CD4-positive, alpha-beta T cell treated with Interleukin-21 for 1 hour (primary cell): ENCODE measurements at places on chromosomes 11 and 22.

GRCh38 chr22:40328546-40329456 lies 17.5 kb upstream of the ADSL start:
- DNase-seq, result no peak

DNA sequence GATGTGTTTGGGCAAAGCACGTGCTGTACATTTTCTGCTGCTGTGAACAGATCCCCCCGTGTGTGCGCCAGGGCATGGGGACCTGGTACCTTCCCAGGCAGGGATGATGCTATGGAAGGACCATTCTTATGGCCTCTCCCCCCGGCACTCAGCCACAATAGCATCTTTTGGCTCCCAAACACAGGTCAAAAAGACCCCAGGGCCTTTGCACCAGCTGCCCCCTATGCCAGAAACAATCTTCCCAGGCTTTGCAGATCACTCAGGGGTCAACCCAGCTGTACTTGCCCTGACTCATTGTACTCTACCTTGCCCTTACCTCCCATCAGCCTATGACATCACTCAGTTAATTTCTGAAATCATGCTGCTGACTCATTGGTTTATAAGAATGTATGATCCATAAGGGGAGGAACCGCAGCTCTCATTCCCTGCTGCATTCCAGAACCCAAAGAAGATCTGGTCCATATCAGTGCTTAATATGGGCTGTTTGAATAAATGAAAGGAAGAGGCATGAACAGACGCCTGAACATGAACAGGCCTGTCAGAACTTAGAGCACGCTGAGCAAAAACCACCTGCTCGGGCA lies 100.7 kb downstream of the CELSR1 start:
- no peak for DNase-seq

GRCh38 chr22:16387088-16387487 lies 205.5 kb downstream of the CCT8L2 start:
- no peak for DNase-seq

DNA sequence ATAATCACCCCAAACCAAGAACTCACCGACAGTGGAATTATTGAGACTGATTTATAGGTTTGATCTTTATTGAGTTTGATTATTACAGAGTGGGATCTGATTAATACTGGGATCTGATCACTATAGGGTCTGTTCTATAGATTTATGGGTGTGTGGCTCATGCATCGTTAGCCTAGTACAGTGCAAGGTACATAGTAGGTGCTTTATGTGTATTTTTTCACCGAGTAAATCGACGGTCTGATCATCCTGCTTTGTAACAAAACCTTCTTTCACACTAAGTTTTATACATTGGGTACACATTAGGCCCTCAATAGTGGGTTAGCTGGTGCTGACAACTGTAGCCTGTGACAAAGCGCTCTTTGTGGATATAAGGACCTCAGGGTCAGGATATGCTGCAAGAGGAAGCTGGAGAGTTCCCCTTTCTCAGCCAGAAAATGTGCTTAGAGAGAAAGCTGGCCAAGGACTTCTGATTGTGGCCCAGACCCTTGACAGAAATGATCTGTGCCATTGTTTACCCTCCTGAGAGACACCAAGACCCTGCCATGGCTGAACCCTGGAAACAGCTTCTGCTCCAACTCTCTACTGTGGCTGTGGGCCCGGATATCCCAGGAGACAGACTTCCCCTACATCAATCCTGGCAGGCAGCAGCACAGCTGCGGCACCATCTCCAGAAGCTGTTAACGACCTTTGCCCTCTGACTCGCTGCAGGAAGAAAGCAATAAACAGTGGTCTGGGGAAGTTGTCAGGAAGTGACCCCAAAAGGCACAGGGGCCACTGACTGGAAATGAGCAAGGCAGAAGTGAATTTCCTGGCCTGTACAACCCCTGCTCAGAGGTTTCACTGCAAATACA lies 16.1 kb upstream of the TPP1 start:
- no peak for DNase-seq

DNA sequence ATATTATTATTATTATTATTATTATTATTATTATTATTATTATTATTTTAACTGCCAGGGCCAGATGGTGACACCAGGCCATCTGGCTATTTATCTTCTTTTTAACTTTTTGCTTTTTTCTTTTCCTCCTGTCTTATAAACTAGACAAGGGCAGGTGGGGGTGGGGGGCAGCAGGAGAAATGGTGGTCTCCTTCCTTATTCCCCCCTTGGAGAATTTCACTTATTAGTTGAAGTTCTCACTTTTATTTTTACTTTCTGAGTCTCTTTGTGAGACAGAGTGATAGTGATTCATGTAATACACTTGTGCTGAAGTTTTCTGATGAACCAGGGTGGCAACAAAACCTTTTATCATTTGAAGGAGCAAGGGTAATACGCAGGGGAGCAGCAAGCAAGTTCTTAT lies 96.3 kb upstream of the ALKBH3 start:
- no peak for DNase-seq

GRCh38 chr11:116535994-116536393 lies 236.8 kb downstream of the BUD13 start:
- DNase-seq, result no peak

DNA sequence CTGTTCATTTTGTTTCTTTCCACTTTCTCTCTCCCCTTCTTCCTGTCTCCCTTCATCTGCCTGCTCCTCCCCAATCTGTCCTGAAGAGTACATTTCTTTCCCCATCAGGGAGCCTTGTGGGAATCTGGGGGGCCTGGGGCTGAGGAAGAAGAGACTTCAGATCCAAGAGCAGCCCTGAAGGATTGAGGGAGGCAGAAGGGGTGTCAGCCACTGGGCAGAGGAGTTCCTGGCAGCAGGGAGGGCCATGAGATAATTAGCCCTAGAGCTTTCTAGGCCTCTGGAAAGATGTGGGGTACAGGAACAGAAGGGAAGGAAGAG lies 24.4 kb upstream of the OAF start:
- no peak for DNase-seq
